Activated naive CD4-positive, alpha-beta T cell treated with anti-CD3 and anti-CD28 coated beads for 36 hours (primary cell): ENCODE measurements at places on chromosomes 2 and 18. TPM values are rescaled to one million over a fixed set of nuclear protein-coding genes. Genes with fewer than 3 reads are reported as not detected.

DNA sequence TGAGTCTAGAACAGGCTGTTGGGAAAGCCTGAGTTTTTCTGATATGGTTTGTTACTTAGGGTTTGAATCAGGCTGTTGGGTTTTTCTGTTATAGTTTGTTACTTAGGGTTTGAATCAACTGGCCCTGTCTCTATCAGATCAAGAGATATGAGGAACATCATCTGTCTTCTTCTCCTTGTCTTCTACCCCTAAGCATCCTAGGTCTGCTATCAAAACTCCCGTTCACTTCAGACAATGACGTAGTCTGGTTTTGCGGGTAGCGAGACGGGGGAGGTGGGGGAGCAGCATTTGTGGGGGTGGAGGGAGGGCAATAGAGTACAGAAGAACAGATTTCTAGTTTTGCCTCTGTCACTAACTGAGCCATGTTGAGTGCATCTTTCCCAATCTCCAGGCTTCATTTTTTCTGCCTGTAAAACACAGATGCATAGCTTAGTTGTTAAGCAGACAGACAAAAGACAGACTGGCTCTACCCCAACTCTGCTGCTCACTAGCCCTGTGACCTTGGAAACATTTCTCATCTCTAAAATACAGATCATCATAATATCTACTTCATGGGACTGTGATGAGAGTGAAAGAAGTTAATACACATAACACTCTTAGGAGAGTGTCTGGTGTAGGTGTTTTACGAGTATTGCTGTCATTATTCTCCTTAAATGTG is 9.1 kb downstream of the TNP1 start:
- peak; percentile 30 for DNase-seq

DNA sequence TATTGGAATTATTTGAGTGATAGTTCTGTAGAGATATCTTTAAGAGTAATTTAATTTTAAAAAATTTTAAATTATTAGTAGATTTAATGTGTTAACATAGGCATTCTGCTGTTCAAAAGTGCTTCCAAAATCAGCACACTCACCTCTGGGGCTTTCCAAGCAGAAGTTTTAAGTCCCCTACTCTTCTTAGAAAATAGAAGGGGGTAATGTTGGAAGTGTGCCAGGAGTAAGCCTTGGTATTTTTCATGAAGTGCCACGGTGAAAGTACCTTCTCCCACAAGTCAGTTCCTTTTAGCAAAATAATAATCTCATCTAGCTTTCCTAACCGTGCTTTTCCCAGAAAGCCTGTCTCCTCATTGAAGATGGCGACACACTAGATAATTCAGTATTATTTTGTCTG is 3.9 kb upstream of the TNFRSF11A start:
- DNase-seq, result no peak

DNA sequence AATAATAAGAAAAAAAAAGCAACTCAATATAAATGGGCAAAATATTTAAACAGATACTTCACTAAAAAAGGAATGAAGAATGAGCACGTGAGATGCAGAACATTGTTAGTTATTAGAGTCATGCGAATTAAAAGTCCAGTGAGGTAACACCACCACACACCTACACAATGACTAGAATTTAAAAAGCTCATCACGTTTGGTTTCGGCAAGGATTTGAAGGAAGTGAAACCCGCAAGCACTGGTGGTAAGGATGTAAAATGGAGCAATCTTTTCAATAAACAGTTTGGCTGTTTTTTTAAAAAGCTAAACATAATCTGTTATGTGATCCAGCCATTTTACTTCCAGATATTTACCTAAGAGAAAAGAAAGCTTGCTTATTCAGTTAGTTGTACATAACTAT is 1181.6 kb upstream of the CELF4 start:
- DNase-seq, result no peak

GRCh38 chr2:86078774-86079545 is 26.7 kb downstream of the POLR1A start:
- DNase-seq, result peak; percentile 53

DNA sequence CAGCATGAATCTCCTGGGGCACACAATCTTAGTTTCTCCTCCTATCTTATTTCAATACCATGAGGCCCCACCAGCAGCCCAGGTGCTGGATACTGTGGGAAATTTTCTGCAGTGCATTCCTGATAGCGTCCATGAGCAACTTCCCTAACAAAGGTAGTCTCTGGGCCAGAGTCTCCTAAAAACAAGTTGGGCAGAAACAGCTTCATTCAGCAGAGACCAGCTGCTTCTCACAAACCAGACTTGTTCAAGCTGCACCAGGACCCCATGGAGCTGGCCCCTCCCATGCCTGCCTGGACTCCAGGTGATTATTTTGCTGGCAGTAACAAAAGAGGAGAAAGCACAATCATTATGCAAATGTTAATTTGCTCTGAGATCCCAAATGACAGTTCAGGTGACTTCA is 31.4 kb downstream of the MYO5B start:
- DNase-seq, result no peak

DNA sequence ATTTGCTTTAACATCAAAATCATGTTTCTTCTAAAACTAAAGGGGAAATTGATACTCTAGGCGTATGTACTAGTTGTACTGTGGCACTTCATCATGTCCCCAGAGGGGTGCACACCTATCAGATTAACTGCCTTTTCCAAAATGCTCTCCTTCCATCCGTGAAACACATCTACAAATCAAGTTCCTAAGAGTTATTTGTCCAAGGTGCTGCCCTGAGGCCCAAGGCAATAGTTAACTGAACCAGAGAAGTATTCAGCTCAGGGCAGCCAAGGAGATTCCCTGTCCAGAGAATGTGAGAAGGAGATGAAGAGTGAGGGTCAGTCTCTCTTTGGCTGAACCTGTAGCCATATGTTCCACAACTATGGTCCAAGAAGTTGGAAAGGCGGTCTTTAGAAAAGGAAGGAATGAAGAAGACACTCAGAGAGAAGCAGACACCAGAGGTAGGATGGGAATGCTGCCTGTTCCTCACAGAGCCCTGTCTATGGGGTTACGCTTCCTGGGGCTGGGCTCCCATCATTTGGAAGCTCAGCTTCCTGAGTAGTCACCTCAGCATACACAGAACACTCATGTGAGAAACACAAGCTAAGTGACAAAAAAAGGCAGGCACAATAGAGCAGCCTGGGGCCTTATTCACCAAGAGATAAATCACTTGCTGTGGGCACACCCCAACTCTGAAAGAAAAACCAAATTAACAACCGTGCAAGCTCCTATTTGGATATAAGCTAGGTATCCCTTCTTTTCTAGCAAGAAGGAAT is 55.6 kb downstream of the ANKRD44 start:
- peak; percentile 45 for DNase-seq

GRCh38 chr2:192150166-192150565 is 44.6 kb downstream of the TMEFF2 start:
- no peak for DNase-seq

DNA sequence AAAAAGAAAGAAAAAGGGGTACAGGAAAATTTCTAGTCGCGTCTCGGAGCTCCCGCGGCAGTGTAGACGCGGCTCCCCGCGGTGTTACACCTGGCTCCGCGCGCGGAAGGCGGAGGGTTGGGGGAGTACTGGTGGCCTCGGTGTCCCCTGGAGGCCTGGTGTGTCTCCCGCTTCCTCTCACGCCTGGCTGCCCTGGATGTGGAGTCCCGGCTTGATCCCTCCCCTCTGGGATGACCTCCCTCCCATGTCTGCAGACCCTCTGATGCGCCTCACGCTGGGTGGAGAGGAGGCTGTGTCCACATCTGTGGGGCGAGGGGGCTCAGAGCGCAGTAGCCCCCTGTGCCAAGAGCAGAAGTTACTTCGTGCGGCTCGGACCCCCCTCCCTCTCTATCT is 1.2 kb downstream of the KIF5C start:
- peak; percentile 42 for DNase-seq

- peak; percentile 23 for DNase-seq
These were observed 227.7 kb downstream of the RPIA start for GRCh38 chr2:88919087-88919738.

GRCh38 chr2:53075760-53076159 is 691.8 kb upstream of the CHAC2 start:
- DNase-seq, result no peak

DNA sequence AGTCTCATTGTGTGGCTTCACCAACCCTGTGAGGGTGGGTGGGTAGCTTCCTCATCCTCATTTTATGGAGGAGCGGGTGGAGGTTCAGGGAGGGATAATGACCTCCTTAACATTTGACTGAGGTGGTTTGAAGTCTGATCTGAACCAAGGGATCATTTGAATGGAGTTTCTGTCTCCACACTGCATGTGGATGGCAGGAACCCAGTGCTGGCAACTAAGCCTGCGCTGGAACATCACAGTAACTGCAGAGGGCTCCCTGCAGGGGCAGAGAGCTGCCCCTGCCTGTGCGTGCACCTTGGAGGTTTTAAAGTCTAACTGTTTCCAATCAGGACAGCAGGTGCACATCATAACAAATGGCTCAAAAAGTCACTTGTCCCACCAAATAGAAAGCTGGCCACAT is 3.3 kb downstream of the AGAP1 start:
- DNase-seq, result no peak

DNA sequence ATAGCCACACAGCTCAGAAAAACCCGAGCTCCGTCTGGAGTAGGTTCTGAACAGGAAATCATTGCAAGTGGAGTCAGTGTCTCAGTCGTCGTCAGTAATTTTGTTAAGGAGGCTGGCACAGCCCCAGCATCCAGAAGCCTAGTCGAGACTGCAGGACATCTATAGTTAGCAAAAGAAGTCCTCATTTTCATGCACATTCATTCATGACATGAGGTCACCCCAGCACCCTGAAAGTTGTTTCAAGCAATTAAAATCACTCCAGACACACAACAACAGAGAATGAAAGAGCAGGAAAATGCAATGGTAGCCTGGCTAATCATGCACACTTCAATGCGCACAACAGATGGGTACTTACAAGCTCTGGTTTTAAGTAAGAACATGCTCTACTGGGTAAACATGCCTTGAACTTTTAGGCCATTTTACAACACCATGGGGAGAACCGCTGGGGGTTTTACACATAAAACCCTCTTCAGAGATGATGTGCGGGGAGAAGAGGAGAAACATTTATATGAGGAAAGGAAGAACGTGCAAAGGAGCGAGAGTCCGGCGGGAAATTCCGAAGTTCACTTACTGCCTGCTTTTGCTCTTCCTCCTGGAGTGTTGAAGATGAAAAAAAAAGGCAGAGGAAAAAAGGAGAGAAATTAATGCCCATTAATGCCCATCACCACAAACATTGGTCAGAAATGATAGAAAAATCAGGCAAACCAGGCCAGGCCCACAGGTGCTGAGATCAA is 77.4 kb upstream of the DNMT3A start:
- no peak for DNase-seq

DNA sequence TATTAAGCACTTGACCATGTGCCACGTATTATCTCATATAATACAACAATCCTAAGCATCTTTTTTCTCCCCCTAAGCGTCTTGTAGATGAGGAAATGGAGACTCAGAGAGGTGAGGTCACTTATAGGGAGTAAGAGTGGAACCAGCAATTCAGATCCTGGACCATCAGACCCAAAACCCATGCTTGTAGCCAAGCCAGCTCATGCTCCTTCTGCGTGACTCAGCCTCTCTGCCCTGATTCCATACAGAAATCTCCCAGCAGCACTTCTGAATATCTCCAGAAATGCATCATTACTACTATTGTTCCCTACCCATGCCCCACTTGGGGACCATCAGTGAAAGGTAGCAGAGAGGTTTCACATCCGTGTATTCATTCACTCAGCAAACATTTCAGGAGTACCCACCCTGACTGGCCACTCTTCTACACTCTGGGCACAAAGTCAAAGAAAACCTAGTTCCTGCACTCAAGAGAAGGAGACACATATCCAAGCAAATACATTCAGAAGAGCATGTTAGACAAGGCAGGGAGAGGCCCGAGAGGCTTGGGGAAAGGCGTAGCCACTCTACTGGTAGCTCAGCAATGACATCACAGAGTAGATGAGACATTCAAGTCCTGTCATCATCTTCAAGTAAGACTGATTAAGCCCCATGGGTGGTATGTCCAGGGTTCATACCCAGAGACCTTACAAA is 141.9 kb downstream of the MTCL1 start:
- no peak for DNase-seq

- DNase-seq, result no peak
These were observed 163.3 kb upstream of the SIX3 start for GRCh38 chr2:44778221-44778654.

DNA sequence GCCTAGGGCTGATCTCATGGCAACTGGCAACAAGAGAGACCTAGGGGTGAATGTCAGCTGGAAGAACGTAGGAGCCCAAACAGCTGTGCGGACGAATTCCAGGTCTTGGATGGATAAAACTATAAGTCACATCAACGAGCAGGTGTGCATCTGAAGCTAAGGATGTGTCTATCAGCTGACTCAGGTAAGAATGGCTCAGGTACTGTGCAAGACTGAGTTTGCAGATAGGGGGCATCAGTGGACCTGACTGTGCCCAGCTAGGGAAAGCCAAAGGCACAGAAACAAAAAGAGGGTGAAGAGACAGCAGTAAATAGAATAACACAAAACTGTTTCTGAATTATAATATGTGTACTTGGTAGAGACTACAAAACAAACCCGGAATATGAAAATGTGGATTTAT is 357.3 kb downstream of the ZEB2 start:
- DNase-seq, result peak; percentile 66

The KANSL3 gene
- 33.0 TPM for total RNA-seq

The TEKT4 gene
- not detected for total RNA-seq

The IL36RN gene
- not detected for total RNA-seq

The POMC gene
- 4.6 TPM for total RNA-seq

The DSG4 gene
- total RNA-seq, result not detected
